NCI-H345 (cell line): ENCODE measurements at places on chromosomes 7 and 10.

DNA sequence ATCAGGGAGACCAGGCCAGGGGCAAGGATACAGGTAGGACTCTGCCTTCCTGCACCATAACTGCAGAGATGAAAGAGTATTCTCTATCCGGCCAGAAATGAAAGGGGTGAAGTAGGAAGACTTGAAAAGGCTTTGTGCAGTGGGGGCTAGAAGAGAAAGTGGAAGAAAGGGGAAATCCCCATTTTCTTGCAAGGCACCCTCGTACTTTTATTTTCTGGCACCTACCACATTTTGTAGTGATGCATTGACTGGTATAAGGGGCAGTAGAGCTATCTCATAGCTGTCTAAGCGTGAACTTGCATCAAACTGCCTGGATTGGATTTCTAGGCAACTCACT is 752 bp upstream of the CAMK2G start:
- no peak for DNase-seq

DNA sequence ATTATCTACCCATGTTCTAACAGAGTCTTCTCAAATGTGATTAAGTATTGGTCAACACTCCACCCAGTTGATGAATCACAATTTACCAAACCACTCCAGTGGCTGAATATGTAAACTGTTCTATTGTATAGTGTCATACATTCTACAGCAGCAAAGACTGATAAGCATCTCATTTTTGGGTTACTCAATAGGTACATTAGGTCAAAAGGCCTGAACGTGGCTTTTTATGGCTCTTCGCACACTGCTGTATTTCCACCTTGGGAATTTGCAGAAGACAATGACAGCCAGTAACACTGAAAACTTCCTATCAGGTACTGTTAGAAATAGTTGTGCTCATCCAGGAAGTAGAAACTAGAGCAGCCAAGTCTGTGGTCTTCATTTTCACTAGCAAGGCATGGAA is 166.9 kb downstream of the GLI3 start:
- no peak for DNase-seq

DNA sequence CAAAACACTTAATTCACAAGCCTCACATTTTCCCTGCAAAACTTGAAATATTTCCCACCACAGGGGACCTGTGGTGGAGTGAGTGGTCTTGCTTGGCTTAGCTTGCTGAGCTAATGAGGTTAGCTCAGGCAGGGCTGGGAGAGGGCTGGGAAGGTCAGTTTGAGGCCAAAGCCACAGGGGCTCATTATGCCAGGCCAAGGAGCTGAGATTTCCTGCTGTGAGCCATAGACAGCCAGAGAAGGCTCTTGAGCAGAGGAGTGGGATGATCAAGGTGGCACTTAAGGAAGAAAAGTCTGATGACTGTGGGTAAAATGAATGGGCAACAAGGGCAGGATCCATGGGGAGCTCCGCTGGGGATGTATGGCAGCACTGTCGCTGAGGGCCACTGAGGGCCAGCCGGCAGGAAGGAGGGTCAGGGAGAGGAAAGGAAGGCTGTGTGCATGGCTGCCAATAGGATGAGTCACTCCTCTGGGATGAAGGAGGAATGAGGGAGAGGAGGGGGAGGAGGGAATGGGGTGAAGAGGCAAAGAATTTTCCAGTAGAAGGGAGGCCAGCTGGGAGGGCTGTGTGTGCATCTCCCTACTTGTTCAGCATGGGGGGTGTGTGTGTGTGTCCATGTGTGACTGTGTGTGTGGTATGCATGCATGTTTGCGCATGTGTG is 18.7 kb upstream of the ZNF488 start:
- no peak for DNase-seq

DNA sequence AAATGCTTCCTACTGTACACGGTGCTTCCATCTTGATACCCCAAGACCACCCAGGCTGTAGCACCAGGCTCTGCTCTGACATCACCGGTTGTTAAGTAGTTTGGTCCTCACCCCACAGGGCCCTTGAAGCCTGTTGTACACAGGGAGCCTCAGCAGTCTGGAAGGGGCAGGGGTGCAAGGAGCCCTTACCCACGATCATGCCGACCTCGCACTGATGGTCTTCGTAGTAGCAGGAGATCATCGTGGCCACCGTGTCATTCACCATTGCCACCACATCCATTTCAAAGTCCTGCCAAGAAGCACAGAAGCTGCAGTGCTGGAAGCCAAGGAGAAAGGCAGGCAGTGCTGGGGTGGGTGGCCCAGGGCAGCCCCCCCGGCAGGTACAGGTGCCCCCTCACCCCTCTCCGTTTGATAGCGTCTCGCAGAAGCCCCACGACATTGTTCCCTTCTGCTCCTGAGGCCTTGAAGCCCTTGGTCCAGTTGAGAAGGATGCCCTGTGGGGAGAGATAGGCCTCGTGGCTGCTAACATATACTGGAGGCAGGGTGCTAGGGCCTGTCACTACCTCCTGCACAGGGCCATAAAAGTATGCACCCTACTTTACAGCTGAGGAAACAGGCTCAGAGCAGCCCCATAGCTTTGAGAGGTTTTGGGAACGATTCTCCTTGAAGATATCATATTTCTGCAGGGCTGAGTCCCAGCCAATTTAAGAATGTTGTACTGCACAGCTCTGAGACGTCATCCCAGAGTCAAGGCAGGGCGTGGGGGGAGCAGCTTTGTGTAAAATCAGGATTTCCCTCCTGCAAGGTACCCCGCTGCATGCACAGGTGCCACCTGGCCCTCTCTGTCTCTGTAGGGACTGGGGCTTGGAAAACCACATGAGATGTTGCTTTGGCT is 8.7 kb upstream of the MYL7 start:
- no peak for DNase-seq

GRCh38 chr10:43905512-43906236 is 257.0 kb upstream of the ZNF32 start:
- DNase-seq = no peak

DNA sequence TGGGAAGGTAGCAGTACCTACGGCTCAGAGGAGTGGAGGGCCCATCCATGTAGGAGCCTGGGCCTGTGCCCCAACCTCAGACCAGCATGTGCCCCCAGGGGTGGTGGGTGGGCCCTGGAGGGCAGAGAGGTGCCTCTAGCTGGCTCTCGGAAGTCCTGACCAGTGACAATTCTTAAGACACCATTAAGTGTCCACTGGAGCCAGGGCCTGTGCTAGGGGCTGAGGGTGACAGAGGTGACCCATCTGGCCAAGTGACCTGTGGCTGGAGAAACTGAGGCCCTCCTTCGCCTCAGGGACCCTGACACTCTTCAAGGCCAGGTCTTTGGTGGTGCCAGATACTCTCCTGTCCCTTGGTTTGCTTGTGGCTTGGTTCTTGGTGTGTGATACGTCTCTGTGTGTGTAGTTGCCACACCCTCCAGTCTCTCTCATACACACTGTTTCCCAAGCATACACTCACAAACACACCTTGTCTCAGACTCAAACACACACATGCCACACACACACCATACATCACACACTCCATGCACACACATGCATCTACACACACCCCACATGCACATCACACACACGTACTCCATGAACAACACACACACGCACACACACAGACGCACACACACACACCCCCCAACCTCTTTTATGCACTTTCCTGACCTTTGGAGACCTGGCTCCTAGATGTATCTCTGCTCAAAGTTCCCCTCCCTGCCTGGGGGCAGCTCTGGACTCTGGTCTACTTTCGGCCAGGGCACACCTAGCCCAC is 897 bp upstream of the RAMP3 start:
- DNase-seq = no peak

DNA sequence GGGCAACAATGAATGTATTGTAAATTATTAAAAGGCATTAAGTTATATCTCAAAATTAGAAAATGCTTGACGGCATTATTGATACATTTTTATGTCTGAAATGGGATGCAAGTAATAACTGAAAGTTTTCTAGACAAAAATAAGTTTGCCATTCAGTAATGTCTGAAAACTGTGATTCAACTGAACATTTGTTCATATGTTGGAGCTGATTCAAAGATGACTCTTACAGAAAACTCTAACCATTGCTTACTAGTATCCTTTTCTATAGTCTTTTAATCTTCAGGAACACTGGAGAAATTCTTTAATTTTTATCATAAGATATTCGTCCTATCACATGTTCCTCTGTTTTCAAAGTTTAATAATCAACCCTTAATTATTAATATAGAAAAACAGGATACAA is 71.1 kb upstream of the TFEC start:
- no peak for DNase-seq

- no peak for DNase-seq
Observed at GRCh38 chr7:132053871-132054270, 497.4 kb upstream of the PODXL start.

DNA sequence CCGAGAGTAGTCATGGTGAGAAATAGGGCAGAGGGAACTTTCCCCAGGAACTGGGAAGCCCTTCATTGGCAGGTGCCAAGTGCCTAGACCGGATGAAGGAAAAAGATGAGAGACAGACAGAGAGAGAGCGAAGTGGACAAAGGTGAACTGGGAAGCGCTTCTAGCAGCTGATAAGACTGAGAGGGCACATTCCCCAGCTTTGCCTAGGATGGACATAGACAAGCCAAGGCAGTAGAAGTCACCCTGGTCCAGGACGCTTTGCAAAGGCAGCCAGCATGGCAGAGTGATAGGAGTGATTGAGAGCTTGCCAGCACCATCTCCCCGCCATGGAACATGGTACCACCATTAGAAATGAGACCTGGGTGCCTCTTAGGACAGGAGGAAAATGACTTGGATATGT is 372.8 kb upstream of the MGMT start:
- no peak for DNase-seq

GRCh38 chr7:132544999-132545398 is 31.3 kb downstream of the PLXNA4 start:
- DNase-seq = no peak

- no peak for DNase-seq
Observed at GRCh38 chr10:3907514-3907913, 122.5 kb upstream of the KLF6 start.

- no peak for DNase-seq
Observed at GRCh38 chr7:82428186-82428961, 15.2 kb downstream of the CACNA2D1 start.

DNA sequence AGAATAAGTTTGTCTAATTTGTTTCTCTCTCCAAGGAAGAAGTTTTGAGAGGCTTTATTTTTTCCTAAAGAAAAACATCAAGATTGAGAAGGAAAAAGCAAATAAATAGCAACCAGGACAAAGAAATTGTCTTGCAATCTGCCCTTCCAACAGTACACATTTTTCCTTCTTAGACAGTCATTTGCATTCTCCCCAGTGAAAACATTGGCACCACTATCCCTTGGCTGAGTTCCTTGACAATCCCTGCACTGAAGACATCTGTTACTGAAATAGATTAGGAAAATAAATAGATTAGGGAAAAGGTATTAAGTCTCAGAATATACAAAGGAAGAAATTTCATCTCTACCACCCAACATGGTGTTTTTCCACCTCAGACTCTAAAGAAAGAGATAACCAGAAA is 12.2 kb upstream of the TMEM243 start:
- DNase-seq = no peak

DNA sequence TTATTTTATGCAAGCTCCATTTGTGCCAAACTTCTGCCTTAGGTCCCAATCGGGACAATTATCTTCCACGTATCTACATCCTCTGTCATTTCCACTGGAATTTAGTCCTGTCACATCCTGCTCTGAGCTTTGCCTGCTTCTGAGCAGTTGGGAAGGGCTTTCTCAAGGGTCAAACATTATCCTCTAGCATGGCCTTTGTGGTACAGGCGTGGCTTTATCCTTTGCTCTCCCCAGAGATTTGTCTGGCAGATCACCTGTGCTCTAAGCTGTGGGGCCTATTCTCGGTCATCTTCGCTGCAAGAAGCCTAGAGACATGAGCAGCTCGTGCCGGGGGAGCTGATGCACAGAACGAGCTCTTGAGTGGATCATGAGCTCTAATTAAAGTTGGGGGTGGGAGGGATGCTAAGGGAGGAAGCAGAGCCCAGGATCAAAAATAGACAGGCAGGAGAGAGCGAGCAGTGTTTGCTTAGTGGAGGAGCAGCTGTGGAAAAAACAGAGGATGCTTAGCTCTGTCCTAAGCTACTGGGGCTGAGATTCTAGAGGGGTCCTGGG is 19.8 kb upstream of the TMEM273 start:
- DNase-seq = peak; percentile 12

GRCh38 chr10:96511044-96511945 is 2.4 kb downstream of the TLL2 start:
- DNase-seq = peak; percentile 45

- no peak for DNase-seq
Observed at GRCh38 chr7:155882596-155882995, 70.3 kb upstream of the SHH start.

DNA sequence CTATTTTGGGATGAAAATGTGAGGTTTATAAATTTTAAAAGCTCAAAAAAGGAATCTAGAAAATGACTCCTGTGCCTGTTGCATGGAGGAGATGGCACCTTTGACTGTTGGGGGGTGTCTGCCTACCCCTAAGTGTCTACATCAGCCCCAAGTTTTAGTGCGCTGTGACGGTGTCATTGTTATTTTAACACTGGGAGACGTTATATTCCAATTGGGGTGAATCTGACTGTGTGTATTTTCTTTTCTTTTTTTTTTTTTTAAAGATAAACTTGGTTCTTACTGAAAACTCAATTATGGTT is 517 bp downstream of the SRGN start:
- DNase-seq = no peak

DNA sequence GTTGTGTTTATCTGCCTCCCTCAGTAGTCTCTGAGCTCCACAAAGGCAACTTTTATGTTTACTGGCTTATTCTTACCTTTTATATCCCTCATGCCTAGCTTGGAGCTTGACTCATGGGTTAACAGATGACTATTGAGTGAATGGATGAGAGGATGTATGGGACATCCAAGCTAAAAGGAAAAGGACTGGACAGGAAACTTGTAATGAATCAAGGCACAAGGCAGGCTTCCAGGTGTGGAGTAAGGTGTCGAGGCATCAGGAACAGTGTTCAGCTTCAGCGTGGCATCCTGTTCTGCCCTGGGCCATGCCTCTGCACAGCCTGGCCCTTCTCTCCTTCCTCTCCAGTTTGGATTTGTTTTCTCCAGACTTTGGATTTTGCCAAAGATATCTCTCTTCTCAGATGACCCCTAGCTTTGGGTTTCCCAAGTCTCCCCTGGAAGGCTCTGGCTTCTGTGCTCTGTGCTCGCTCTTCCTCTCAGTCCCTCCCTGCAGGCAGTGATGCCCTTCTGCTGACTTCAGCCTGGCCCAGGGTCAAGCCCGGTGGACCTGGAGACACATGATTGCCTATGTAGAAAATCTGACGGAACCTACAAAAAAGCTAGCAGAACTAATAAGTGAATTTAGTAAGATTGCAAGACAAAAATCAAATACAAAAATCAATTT is 367.3 kb downstream of the CXCL12 start:
- DNase-seq = no peak

- DNase-seq = no peak
Observed at GRCh38 chr7:149097088-149097487, 6.6 kb upstream of the ZNF786 start.
